ENCODE measurements at places on chromosomes 3 and 15.

DNA sequence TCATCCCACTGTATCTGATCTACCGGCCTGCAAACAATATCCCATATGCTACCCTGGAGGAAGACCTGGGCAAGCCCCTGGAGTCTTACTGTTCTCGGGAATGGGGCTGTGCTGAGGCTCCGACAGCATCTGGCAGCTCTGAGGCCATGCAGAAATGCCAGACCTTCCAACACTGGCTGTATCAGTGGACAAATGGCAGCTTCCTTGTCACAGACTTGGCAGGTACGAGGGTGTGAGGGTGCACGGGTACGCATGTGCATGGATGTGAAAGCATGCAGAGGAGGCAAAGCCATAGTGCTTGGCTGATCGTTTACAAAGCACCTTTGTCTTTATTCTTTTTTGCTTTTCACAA is 20.0 kb upstream of the SLC28A1 start:
- DNase-seq, result no peak

- DNase-seq, result no peak
These were observed 39.3 kb downstream of the C2CD4B start for GRCh38 chr15:62125773-62126172.

- DNase-seq, result no peak
These were observed 420.2 kb downstream of the SI start for GRCh38 chr3:164658125-164658524.

DNA sequence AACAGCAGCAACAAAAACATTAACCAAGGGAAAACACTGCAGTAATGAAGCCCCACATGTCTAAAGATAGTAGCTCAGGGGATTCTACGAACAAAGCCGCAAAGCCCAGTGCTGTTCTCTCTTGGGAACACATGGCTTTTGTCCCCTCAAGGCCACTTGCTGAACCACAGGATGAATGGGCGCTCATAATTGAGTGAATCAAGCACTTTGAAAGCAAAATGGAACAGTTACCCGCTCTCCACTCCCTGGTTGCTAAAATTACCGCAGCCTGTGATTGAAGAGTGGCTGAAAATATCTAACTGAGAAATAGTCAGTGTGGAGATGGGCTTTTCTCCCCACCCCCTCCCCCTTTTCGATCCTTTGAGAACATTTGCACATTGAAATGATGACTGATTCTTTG is 39.6 kb downstream of the RASGRF1 start:
- DNase-seq, result no peak

DNA sequence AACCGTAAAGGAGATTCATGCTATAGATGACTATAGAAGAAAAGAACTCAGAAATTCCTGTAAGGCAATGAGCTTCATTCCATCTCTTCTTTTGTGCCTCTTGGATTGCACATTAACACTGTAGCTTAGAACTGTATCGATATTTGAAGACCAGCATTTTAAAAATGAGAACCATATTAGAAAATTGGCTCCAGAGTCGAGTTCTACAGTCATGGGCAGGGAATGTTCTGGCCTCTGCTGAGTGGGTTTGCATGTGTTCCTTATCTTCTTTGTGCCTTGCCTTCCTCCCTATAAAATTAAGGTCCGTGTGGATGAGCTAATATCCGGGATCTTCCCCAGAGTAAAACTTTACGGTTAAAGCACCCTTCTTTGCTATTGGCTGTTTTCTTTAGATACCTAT is 77.4 kb upstream of the PLCL2 start:
- DNase-seq, result no peak

DNA sequence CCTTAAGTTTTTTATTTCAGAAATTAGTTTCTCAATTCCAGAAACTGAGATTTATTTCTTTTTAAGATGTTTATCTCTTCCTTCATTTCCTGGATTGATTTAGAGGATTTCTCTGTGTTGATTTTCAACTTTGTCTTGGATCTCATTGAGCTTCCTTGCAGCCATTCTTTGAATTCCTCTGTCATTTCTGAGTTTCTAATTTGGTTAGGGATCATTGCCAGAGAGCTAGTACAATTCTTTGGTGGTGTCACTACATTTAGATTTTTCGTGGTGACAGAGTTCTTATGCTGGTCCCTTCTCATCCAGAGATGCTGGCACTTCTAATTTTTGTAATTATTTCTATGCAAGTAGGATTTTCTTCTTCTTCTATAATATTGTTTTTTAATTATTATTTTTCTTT is 691.1 kb upstream of the NAALADL2 start:
- DNase-seq, result no peak

DNA sequence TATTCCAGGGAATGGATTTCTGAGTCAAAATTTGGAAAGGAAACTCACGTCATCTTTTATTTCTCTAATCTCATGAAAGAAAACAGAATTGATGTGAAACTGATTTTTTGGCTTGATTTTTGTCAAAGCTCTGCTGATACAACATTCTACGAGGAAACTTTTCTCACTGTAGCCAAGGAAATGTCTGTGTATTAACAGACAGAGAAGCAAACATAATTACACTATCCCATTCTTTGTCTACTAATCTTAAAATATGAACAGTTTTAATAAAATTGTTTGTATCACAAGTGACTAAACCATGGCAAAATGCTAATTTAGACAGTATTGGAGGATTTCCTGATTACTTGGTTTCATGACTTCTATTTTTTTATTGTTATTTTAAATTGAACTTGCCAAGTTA is 1437.0 kb downstream of the OTOL1 start:
- no peak for DNase-seq

DNA sequence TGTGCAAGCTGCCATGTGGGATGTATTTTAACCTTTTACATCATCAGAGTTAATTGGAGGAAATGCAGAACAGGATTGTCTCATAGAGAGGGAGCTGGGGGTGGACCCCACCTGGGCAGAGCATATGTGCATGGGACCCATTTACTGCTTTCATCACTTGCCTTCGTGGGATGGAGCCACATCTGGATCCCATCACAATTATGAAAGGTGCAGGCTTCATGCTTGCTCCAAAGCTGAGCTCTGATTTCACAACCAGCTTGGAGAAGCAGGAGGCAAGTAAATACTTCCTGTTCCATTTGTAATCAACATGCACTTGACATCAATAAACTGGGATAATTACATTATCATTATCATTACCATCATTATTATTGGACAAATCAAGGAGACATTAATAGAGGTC is 161.9 kb downstream of the ALDH1A2 start:
- no peak for DNase-seq

DNA sequence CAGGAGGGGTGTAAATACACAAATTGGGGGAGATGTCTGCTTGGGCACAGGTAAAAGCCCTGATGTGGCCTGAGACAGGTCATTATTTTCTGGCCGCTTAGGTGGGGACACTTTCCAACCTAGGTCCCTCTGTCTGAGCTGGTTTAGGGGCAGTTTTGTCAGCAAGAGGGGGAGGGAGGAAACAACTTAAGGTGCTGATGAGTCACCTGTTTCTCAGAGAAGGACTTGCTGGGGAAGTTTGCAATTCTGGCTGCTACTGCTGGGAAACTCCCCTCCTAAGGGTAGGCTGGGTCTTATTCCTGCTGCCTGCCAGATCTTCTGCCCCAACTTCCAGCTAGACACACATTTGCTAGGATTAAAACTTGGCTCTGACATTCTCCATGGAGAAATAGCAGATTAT is 4.8 kb upstream of the RHOV start:
- no peak for DNase-seq

GRCh38 chr3:9397906-9398699 is 688 bp downstream of the SETD5 start:
- peak; percentile 14 for DNase-seq

- DNase-seq, result no peak
These were observed 31.9 kb upstream of the STRIT1 start for GRCh38 chr3:155325263-155325835.

GRCh38 chr15:99425657-99426301 is 140.0 kb upstream of the MEF2A start:
- DNase-seq, result no peak

- DNase-seq, result no peak
These were observed 263.6 kb upstream of the GADL1 start for GRCh38 chr3:31157893-31158620.

- no peak for DNase-seq
These were observed 766.5 kb upstream of the CFAP20DC start for GRCh38 chr3:59816312-59816711.

- no peak for DNase-seq
These were observed 50.8 kb downstream of the PCSK6 start for GRCh38 chr15:101438482-101439284.

DNA sequence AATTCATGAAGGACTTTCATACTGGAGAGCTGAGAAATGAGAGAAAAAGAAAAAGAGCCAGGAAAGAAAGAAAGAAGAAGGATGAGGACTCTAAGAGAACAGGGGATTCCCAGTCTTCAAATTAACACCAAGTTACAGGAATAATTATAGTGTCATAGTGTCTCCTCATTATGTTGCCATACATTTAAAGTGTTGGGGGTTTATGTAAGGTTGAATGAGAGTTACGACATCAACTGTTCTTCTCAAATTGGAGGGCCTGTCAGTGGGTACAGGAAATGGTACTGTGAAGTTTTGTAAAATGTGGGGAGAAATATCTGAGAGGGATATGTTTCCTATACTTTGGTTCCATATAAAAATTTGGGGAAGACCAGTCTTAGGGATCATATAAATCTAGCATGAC is 12.3 kb upstream of the CD200 start:
- DNase-seq, result no peak

DNA sequence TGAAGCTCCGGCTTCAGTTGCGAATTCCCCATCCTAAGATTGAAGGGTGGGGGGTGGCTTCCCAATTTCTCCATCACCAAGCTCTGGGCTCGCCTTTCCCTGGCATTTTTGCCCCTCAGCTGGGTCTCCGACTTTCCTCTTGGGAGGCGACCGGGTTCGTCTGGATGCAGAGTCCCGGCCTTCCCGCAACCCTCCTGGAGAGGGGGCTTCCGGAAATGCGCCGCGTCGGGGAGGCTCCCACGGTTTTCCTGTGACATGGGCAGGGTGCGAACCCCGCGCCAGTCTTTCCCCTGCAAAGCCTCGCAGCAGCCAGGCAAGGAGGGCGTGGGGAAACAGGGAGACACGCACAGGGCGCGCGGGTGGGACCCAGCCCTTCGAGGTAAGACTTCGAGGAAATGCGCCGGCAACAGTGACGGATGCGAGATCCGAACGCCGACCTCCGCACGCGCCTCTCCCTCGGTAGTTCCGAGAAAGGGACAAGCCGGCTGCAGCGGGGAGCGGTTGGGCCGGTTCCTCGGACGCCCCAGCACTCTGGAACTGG is 466 bp upstream of the HCN4 start:
- no peak for DNase-seq

- DNase-seq, result no peak
These were observed 38.2 kb downstream of the SNX4 start for GRCh38 chr3:125481786-125482185.

GRCh38 chr3:99505646-99506269 is 132.6 kb upstream of the COL8A1 start:
- DNase-seq, result no peak

GRCh38 chr3:98699132-98699531 is 64.0 kb upstream of the ST3GAL6 start:
- DNase-seq, result no peak

DNA sequence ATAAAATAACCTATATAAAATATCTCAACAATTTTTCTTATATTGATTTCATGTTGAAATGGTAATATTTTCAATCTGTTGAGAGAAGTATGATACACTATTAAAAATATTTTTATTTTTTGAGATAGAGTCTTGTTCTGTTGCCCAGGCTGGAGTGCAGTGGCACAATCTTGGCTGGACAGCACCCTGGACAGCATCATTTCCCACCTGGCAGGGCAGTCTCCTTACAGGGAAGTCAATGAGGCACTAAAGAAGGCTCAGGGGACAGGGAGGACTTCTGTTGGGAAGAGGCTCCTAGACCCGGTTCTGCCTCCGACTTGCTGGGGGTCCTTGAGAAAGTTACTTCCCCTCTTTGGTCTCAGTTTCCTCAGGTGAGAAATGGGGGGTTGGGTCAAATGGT is 9.4 kb downstream of the GOLGA6L2 start:
- DNase-seq, result no peak

- DNase-seq, result no peak
These were observed 126.4 kb downstream of the ADAMTS9 start for GRCh38 chr3:64561325-64561843.

DNA sequence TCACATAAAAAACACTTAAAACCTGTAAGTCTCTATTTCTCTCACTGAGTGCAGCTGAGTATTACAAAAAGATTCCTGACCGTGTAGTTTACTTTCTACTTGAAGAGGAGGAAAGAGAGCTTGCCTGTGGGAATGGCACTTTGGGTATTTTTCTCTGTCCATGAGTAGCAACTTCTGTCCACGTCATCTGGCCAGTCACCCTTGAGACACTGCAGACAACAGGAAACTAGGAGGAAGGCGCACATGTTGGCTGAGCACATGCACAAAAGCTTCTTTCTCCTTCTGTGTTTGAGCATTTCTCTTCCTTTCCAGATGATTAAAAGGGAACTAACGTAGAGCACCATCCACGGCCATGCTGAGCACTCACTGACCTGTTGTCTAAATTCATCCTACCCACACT is 19.7 kb downstream of the STARD5 start:
- DNase-seq, result no peak

- DNase-seq, result no peak
These were observed 33.4 kb downstream of the UBXN7 start for GRCh38 chr3:196398782-196399181.

DNA sequence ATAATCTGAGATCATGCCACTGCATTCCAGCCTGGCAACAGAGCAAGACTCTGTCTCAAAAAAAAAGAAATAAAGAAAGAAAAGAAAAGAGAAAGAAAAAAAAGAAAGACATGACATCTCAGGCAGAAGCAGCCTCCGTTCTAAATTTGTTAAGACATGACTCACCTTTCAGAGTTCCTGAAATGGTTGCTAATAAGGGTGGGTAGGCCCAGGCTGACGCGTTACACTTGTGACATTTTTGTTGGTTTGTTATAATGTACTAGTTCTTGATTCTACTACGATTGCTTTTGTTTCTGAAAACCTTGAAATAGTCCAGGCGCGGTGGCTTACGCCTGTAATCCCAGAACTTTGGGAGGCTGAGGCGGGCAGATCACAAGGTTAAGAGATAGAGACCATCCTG is 21.0 kb downstream of the SLC25A20 start:
- DNase-seq, result no peak

DNA sequence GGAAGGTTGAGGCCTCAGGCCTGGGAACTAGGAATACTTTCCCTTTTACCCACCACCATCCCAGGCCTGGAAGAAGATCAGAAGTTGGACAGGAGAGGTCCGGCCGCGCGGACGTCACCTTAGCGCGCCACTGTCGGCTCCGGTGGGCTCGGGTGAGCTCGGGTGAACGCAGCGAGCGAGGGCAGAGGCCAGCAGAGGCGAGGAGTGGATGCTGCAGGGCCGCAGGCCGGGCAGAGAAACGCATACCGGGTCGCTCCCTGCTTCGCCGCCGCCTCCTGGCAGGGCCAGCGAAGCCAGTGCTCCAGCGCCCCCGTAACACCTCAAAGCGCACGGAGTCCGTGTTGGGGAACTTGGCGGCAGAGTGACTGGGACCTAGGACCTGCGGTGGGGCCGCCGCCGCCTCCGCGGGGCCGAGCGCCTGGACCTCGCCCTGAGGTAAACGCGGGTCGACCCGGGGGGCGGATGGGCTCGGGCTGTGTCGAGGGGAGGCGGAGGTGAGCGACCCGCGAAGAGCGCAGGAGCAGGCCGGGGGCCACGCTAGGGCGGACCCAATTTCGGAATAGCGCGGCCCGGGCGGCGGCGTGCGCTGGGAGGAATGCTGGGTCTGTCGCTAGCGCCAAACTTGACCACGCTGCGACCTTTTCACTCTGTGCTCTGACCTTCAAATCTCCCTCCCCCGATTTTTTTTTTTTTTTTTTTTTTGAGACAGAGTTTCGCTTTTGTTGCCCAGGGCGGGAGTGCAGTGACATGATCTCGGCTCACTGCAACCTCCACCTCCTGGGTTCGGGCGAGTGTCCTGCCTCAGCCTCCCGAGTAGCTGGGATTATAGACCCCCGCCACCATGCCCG is 1.6 kb downstream of the CYP11A1 start:
- no peak for DNase-seq

GRCh38 chr3:64917914-64918453 is 230.2 kb upstream of the ADAMTS9 start:
- DNase-seq, result no peak

Measured in stimulated activated CD8-positive, alpha-beta memory T cell treated with anti-CD3 and anti-CD28 coated beads, Interleukin-12 subunit alpha, Interleukin-12 subunit beta, amount 100 ng/mL, for 1 hour (primary cell).